ENCODE measurements at places on chromosomes 12 and 14. TPM values are rescaled to one million over a fixed set of nuclear protein-coding genes. Genes with fewer than 3 reads are reported as not detected.

GRCh38 chr14:66069830-66070541, 416.2 kb upstream of the CCDC196 start:
- DNase-seq, result no peak
- no peak overlapping the region for H3K27ac ChIP-seq
- no peak overlapping the region for H3K4me3 ChIP-seq
- H3K27me3 ChIP-seq, result no peaks in the 10 kb centered on the region

- H3K36me3 ChIP-seq, result no peaks in the 10 kb centered on the region
- H3K4me3 ChIP-seq, result no peak overlapping the region
- peak; percentile 64 for DNase-seq
Observed at GRCh38 chr14:72479461-72479931, 414.4 kb downstream of the DPF3 start.

GRCh38 chr14:23444314-23444713, 8.9 kb upstream of the MYH7 start:
- no peak overlapping the region for H3K27ac ChIP-seq
- H3K4me1 ChIP-seq, result no peaks in the 10 kb centered on the region
- H3K27me3 ChIP-seq, result no peaks in the 10 kb centered on the region
- H3K36me3 ChIP-seq, result no peaks in the 10 kb centered on the region
- DNase-seq, result no peak

- peaks cover 12% of the 10 kb centered on the region for H3K27me3 ChIP-seq
- DNase-seq, result no peak
- no peaks in the 10 kb centered on the region for H3K36me3 ChIP-seq
- H3K4me1 ChIP-seq, result no peaks in the 10 kb centered on the region
- H3K4me3 ChIP-seq, result no peak overlapping the region
Observed at GRCh38 chr14:28770630-28771029, 4.0 kb downstream of the FOXG1 start.

Gene SRRM4
- total RNA-seq, result 0.20 TPM

DNA sequence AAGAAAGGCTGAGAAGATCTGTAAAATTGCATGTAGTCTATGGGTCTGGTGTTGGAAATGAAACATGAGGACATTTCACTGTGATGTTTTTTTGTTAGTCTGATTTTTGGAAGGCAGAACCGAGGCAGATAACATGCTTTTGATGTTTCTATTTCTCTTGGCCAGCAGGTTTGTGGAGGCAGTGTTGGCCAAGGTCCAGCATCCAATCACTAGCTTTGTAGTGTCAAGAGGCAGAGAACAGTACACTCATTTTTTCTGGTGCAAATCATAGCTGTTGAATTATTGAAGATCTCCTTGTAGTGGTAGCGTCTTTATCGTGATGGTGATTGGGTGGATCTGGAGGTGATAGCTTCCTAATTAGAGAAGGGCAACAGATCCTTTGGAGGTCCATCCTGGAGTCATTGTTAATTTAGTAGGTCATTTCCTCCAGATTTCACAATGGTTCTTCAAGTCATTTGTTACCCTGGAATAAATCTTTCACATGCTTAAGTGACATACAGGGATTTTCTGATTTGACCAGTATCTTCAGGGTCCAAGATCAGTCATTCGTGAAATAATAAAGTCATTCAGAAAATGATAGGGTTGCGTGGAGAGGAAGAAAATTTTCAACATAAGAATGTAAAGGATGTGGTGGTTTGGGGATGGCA, 252.4 kb upstream of the CPNE8 start:
- H3K27ac ChIP-seq, result no peak overlapping the region
- H3K4me3 ChIP-seq, result no peak overlapping the region
- H3K4me1 ChIP-seq, result no peaks in the 10 kb centered on the region

- H3K4me3 ChIP-seq, result no peak overlapping the region
- H3K36me3 ChIP-seq, result no peaks in the 10 kb centered on the region
- H3K4me1 ChIP-seq, result no peaks in the 10 kb centered on the region
- DNase-seq, result peak; percentile 45
- H3K27me3 ChIP-seq, result no peaks in the 10 kb centered on the region
Observed at GRCh38 chr14:33271891-33272290, 333.2 kb downstream of the NPAS3 start.

Gene A2M
- total RNA-seq, result 1,082 TPM

DNA sequence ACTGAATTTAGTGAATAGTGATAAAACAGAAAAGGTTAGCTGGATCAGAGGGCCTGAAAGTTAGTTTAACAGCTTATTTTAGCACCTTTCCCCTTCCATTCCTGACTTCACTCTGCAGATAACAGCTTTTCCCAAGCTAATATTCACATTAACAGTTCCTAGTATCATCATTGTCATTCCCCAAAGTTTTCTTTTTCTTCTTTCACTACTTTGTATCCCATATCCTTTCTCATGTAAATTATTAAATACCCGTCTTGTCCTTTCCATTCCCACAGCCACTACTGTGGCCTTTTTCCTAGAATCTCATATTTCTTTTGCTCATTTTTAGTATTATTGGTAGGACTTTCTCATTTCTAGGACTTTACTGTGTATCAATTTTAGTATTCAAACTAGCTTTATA, 70.5 kb downstream of the SCFD1 start:
- peaks cover 9% of the 10 kb centered on the region for H3K36me3 ChIP-seq
- no peak for DNase-seq
- H3K27me3 ChIP-seq, result no peaks in the 10 kb centered on the region
- no peaks in the 10 kb centered on the region for H3K4me1 ChIP-seq
- H3K27ac ChIP-seq, result no peak overlapping the region

DNA sequence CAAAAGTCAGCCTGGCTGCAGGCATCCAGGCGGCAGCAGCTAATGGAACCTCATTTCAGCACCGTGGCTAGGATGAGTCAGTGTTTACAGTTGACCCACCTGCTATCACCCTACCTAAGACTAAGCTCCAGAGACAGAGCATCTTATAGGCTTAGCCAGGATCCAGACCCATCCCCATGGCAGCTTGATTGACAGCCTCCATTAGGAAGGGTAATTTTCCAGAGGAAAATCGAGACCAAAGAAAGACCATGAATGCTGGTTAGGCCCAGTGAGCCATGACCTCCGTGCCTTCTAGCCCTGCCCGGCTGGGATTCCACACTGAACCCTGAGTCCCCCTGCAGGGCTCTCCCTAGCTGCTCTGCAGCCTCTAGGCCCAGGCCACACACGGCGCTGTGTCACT, 38.7 kb downstream of the TUNAR start:
- no peak overlapping the region for H3K27ac ChIP-seq
- H3K4me1 ChIP-seq, result no peaks in the 10 kb centered on the region
- H3K27me3 ChIP-seq, result peaks cover 7% of the 10 kb centered on the region
- no peak for DNase-seq
- no peaks in the 10 kb centered on the region for H3K36me3 ChIP-seq
- H3K4me3 ChIP-seq, result no peak overlapping the region

GRCh38 chr14:28777471-28778137, 11.0 kb downstream of the FOXG1 start:
- peaks cover 11% of the 10 kb centered on the region for H3K27me3 ChIP-seq
- DNase-seq, result no peak
- no peaks in the 10 kb centered on the region for H3K36me3 ChIP-seq
- H3K4me1 ChIP-seq, result peaks cover 3% of the 10 kb centered on the region

DNA sequence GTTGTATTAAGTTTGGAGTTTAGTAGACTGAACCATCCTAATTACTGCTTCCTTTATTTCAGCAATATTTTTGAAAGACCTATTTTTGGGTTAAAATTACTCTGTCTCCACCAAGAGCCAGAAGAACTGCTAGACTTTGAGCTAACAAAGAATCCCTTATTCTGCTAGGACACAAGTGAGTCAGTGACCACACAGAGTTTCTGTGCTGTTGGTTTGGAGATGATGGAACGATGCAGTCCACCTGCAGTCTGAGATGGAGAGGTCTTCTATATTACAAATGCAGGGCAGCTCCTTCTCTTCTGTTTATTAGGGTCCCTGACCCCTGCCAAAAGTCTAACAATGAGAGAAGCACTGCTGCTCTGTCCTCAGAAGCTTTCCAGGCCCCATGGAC, 6.7 kb upstream of the STXBP6 start:
- H3K4me1 ChIP-seq, result no peaks in the 10 kb centered on the region
- H3K27ac ChIP-seq, result no peak overlapping the region
- no peaks in the 10 kb centered on the region for H3K36me3 ChIP-seq
- H3K27me3 ChIP-seq, result no peaks in the 10 kb centered on the region
- no peak overlapping the region for H3K4me3 ChIP-seq

GRCh38 chr14:100010679-100011078, 54.5 kb upstream of the EVL start:
- no peaks in the 10 kb centered on the region for H3K27me3 ChIP-seq
- no peak overlapping the region for H3K27ac ChIP-seq
- DNase-seq, result no peak
- no peak overlapping the region for H3K4me3 ChIP-seq
- peaks cover 16% of the 10 kb centered on the region for H3K4me1 ChIP-seq
- no peaks in the 10 kb centered on the region for H3K36me3 ChIP-seq

All from lung (tissue), 17 donors.